ENCODE measurements at places on chromosomes 7 and 10. TPM values are rescaled to one million over a fixed set of nuclear protein-coding genes. Genes with fewer than 3 reads are reported as not detected.

The TAS2R5 gene
- 1.7 TPM for total RNA-seq

The SPDYE16 gene
- total RNA-seq: 0.16 TPM

The EEPD1 gene
- 14.4 TPM for total RNA-seq

The SFRP5 gene
- total RNA-seq: 3.7 TPM

The GBX1 gene
- not detected for total RNA-seq

The CNPY1 gene
- total RNA-seq: not detected

The PCLO gene
- 0.52 TPM for total RNA-seq

The SPDYE6 gene
- not detected for total RNA-seq

The MSS51 gene
- 2.9 TPM for total RNA-seq

The UFSP1 gene
- total RNA-seq: 2.0 TPM

The SPDYE9 gene
- not detected for total RNA-seq

The FAM25A gene
- not detected for total RNA-seq

The C7orf25 gene
- 5.0 TPM for total RNA-seq

The MKRN1 gene
- 68.5 TPM for total RNA-seq

The COL13A1 gene
- 13.6 TPM for total RNA-seq

The CFTR gene
- total RNA-seq: 0.30 TPM

The TAS2R4 gene
- 4.5 TPM for total RNA-seq

The ANK3 gene
- 17.0 TPM for total RNA-seq

The CYP2W1 gene
- not detected for total RNA-seq

The AOAH gene
- 10.0 TPM for total RNA-seq

The CALML3 gene
- not detected for total RNA-seq

The PNLIPRP3 gene
- total RNA-seq: not detected

The CAV2 gene
- 86.7 TPM for total RNA-seq

The STN1 gene
- 24.2 TPM for total RNA-seq

The ARHGAP22 gene
- total RNA-seq: 29.1 TPM

The ABCB1 gene
- 2.3 TPM for total RNA-seq

The ZNF783 gene
- 14.6 TPM for total RNA-seq

The CPA4 gene
- 1.0 TPM for total RNA-seq

The RARRES2 gene
- 73.1 TPM for total RNA-seq

The SUGCT gene
- 47.1 TPM for total RNA-seq

The GIMAP5 gene
- 29.4 TPM for total RNA-seq

The FKBP6 gene
- total RNA-seq: not detected

The ZNF425 gene
- total RNA-seq: 1.0 TPM

The NKX1-2 gene
- total RNA-seq: not detected

The ATP6V0A4 gene
- not detected for total RNA-seq

The RPEL1 gene
- not detected for total RNA-seq

The ABI1 gene
- total RNA-seq: 60.3 TPM

The DPYSL4 gene
- total RNA-seq: 1.4 TPM
